ENCODE measurements at places on chromosomes 6 and 20.
A peak's percentile ranks its signal among the peaks of the same experiment; 100 is the strongest.

DNA sequence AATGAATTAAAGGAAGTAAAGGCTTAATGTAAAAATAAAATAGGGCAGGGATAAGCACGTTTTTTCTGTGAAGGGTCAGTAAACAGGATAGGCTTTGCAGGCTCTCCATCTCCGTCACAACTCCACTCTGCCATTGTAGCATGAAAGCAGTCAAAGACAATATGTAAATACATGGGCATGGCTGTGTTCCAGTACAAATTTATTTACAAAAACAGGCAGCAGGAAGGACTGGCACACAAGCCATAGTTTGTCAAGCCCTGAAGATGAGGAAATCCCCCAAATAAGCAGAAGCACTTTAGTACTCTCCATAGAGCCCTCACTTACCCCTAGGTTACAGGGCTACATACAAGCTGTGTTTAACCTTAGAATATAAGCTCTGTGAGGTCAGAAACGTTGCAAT lies 8.9 kb upstream of the FBXO9 start:
- no peak for DNase-seq

DNA sequence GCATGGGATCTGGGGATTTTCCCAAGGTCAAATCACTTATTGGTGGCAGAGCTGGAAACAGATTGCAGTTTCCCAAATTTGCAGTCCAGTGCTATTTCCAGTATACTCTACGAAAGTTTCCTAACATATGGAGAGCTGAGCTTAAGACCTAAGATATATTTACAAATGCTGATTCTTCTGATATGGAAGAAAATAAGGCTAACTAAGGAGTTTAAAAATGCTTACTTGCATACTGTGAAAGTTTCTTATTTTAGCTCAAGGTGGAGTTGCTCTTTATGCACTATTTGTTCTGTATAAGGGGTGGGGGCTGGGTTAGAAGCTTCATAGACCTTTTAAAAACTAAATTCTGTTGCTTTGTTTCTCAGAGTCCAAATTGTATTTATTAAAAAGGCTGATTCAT lies 7.5 kb downstream of the CD109 start:
- DNase-seq = no peak

DNA sequence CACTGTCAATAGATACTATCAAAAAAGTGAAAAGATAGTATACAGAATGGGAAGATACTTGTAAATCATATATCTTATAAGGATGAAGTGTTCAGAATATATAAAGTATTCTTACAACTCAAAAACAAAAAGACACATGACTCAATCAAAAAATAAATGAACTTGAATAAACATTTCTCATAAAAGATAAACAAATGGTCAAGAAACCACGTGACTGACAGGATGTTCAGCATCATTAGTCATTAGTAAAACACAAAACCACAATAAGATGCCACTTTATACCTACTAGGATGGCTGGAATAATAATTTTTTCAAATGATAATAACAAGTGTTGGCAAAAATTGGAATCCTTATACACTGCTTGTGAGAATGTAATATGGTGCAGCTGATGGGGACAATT lies 729.1 kb upstream of the HS3ST5 start:
- DNase-seq = no peak

DNA sequence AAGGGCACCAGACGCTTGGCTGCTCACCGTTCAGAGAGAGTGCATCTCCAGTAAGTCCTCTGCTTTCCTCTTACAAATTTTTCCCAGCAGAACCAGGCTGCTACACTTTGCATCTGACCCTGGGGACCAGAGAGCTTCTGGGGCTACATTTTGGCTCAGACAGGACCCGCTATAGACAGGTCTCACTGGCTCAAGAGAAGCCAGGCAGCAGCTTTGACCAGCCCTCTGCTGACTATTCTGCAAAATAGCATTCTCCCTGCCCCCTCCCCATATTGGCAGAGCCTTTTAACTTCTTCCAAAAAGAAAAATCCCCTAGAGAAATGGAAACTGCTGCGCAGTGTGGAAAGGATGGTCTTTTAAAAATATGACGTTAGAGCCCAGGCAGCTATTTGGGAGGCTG lies 37.2 kb downstream of the CPXM1 start:
- DNase-seq = no peak

GRCh38 chr6:102114402-102114801 lies 720.9 kb downstream of the GRIK2 start:
- no peak for DNase-seq

DNA sequence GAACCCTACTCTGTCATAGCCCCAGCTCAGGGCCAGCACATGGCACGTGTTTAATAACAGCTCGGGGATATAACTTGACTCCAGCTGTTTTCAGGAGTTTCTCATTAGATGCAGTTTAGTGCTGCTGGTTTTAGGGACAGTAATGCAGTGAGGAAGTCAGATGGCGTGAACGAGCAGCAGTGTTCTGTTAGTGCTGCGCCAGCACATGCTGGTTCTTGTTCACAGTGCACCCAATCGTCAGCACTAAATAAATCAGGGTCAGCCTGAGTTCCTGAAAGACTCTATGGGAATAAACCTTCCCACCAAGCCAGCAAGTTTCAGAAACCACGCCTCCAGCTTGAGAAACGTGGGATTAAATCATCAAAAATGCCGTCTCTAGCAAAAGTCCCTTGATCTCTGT lies 235.9 kb upstream of the SUPT3H start:
- no peak for DNase-seq

DNA sequence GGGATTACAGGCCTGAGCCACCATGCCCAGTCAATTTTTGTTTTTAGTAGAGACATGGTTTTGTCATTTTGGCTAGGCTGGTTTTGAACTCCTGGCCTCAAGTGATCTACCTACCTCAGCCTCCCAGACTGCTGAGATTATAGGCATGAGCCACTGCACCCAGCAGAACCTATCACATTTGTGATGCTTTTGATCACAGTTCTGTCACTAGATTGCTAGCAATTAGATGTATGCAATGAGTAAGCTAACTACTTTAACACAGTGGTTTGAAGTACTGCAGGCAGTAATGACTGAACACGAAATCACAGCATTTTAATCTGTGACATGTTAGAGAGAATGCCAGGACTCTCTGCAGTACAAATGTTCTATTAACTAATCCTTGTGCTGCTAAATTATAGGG lies 19.6 kb upstream of the SAMHD1 start:
- DNase-seq = peak; percentile 44

- no peak for DNase-seq
Observed at GRCh38 chr6:54614499-54615195, 231.9 kb upstream of the FAM83B start.

DNA sequence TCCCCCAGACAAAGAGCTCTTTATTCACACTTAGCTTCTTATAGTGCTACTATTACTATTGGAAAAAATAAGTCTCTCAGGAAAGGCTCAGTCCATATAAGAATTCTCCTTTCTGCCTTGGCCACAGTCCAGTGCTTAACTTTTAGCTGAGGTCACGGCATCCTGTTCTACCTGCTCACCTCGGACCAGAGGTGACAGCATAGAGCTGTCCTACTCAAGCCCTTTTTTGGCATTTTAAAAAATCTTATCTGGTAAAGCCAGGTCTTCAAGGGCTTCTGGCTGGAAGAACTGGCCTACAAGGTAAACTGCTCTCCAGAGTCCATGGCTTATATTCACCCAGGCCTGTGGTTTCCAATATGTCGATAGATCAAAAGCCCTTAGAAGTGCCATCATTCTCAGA lies 109.7 kb downstream of the RCAN2 start:
- no peak for DNase-seq

DNA sequence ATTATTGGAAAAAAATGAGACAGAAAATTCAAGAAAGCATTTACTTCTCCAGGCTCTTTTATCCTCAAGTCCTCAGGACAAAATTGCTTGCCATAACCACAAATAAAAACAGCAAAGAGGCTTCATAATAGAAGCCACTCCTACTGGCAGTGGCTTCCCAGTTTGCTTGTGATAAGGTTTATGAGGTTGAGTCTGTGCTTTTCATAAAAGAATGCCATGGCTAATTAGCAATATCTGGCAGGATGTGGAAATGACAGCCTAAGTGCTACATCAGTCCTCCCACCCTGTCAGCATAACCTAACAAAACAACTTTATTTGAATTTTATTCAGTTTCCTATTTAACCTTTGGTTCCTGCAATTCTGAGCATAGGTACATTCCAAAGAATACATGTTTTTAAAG lies 80.9 kb upstream of the HTR1E start:
- DNase-seq = no peak

DNA sequence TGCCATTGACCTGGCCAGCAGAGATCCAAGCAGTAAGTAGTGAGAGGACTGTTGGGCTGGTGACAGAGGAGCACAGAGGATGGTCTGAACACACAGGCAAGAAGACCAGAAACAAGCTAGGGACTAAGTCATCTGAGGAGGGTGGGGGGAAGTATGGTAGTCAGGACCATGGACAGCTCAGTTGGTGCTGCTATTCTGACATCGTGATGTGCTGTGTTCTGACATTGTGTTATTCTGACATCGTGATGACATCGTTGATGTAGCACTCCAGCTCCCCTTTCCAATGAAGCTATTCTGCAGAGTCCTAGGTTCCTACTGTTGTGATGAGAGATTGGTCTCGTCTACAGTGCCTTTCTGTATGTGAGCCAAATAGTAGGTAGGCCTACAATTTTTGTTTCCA lies 28.7 kb downstream of the CFAP206 start:
- peak; percentile 36 for DNase-seq

GRCh38 chr6:10976571-10976970 lies 67.5 kb downstream of the ELOVL2 start:
- DNase-seq = no peak

DNA sequence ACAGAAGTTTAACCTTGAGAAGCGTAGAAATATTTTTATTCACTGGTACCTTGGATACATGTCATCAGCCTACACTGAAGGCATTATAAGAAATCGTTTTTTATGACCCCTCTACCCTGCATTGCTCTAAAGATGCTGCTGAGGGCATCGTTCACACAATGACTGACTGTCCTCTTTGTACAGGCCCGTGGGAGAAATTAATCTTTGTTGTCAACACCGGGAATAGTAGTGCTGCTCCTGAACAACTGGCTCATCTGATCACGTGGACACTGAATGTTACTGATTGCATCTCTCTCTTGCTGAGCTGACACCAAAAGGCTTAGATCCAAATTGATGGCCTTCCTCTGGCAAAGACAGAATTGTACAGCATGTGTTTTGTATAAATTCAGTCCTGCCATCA lies 157.1 kb upstream of the SMLR1 start:
- no peak for DNase-seq

GRCh38 chr6:155330133-155330734 lies 15.9 kb upstream of the TFB1M start:
- no peak for DNase-seq

DNA sequence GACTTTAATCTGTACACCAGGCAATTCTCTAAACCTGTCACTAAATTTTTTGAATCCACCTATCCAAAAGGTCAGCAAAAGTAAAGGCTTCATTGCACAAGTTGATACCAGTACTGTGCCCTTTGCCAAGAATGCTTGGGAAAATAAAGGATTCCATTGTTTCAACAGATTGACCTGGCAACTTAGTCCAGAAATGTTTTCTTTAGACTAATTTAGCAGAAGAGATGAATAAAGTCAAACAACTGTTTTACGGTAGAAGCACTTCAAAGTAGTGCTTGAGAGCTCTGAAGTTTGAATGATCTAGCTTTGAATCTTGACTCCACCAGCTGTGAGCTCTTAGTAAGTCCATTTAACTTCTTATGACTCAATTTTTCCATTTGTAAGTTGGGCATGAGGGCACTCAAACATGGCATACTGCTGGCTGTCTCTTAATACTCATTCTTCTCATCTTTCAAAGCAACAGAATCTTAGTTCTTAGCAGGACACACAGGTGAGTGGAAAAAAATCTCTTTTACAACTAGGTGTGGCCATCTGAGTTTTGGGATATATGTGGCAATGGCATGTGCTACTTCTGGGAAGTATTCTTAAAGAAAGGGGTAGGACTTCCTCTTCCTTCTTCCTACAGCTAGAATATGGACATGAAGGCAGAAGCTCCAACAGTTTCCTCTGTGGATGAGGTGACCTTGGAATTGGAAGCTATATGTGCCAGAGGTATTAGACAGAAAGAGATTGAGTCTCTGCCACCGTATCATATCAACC lies 55.9 kb upstream of the LOC128125822 start:
- no peak for DNase-seq

- DNase-seq = no peak
Observed at GRCh38 chr6:2786269-2786668, 21.1 kb downstream of the WRNIP1 start.

Data from CD4-positive, alpha-beta T cell treated with Interleukin-4 for 4 hours (primary cell).